ENCODE measurements at places on chromosomes 3 and 15.

DNA sequence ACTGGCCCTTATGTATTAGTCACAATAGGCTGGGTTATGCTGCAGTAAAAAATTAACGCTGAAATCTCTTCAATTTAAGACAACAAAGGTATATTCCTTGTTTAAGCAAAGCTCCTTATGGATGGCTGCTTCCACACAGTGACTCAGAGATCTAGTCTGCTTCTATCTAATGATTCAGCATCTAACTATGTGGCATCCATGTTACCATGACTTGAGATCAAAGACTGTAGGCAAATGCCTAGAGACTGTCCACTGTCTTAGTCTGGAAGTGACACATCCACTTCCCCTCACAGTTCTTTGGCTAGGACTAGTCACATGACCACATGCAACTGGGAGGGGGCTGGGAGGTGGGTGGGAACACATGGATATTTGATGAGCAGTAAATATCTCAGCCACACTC lies 61.3 kb upstream of the PSMD6 start:
- DNase-seq = no peak

DNA sequence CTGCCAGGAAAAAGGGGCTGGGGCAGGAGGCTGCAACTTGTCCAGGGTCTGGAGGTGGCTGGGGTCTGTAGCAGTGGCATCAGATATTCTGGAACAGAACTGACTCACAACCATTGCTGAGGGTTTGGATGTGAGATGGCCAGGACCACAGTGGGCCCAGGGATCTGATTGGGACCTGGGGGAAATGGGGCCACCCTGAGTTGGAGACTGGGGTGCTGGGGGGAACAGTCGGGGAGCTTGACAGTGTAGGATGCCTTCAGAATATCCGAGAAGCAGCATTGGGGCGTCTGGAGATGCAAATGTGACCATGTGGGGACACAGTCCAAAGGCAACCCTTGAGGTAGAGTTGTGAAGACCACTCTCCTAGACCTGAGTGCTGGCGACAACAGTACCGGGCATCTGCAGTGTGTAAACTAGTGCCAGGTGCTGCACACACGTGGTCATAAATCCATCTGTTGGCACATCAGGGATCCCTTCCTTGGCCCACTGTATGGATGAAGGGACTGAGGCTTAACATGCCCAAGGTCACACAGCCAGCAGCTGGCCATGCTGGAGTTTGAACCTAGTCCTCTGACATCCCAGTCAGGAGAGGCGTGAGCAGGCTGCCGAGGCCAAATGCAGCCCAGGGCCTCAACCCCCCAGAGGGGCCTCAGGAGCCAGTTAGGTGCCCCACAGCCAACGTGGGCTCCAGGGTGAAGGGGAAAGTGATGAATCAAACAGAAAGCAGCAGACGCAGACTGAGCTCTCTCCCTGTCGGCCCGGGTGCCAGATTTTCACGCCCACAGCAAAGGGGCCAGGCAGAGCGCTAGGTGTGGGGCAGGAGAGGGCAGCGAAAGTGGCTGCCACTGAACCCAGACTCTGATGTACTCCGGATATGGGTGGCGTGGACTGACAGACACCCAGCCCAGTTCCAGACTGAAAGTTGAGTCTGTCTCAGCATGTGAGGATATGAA lies 18.8 kb downstream of the HEMK1 start:
- DNase-seq = peak; percentile 42

DNA sequence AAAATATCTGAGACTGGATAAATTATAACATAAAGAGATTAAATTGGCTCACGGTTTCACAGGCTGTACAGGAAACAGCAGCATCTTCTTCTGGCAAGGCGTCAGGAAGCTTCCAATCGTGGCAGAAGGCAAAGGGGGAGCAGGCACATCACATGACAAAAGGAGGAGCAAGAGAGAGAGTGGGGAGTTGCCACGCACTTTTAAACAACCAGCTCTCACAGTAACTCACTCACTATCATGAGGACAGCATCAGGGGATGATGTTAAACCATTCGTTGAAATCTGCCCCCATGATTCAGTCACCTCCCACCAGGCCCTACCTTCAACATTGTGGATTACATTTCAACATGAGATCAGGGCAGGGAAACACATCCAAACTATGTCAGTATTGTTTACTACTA lies 114.5 kb upstream of the SPATA16 start:
- DNase-seq = no peak

DNA sequence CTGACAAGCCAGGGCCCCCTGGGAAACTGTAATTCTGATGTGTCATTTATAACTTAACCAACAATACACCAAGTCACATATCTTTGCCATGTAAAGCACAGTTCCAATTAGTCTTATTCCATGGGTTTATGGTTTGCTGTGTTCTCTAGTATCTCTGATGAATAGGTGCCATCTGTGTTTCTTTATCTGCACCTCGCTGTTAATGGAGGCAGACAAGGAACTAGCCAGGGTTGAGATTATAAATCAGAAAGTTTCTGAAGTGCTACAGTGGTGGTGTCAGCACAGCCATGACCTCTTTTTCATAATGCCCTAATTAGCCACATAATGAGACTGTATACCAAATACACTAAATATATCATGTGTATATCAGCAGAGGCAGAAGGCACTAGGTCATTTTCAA lies 866.4 kb downstream of the PLOD2 start:
- DNase-seq = no peak

- DNase-seq = no peak
These were observed 735.1 kb upstream of the LMCD1 start for GRCh38 chr3:7766530-7766929.

- DNase-seq = no peak
These were observed at the start of gene RTP2 for GRCh38 chr3:187702507-187703033. RTP2 (minus strand) TSS chr3:187702557; CDS start chr3:187702128, 429 bp downstream.

GRCh38 chr3:69809076-69809835 lies 70.0 kb downstream of the MITF start:
- DNase-seq = no peak

- DNase-seq = no peak
These were observed 192.7 kb upstream of the CTDSPL start for GRCh38 chr3:37668818-37669610.

DNA sequence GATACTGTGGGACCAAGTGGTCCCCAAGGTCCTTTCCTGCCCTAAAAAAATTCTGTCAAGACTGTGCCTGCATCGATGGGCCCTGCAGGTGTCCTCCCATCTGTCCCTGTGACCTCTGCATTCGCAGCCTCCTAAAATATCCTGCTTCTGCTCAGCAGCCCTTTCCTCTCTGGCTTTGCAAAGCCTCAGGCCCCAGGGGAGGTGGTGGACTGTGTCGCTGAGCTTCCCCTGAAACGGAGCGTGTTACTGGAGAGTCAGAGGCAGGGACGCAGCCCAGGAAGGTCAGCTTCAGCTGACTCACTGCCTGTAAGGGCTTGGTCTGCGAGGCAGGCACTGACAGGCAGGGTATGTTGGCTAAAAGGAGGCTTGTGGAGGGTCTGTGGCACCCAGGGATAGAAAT lies 110.0 kb downstream of the RAB11A start:
- DNase-seq = no peak

GRCh38 chr3:50405249-50405648 lies 45.9 kb upstream of the TMEM115 start:
- DNase-seq = no peak
